ENCODE measurements at places on chromosomes 2 and 18. TPM values are rescaled to one million over a fixed set of nuclear protein-coding genes. Genes with fewer than 3 reads are reported as not detected.

IL36B gene
- total RNA-seq = not detected

KCNG2 gene
- total RNA-seq = 0.44 TPM

CRYGC gene
- not detected for total RNA-seq

SLC66A2 gene
- total RNA-seq = 310 TPM

HS1BP3 gene
- 34.6 TPM for total RNA-seq

RAB6D gene
- not detected for total RNA-seq

ERCC3 gene
- total RNA-seq = 34.6 TPM

FRZB gene
- total RNA-seq = 2.6 TPM

TFPI gene
- total RNA-seq = 94.1 TPM

B3GNT7 gene
- 3.4 TPM for total RNA-seq

DSG1 gene
- total RNA-seq = not detected

MALL gene
- 7.2 TPM for total RNA-seq

TANC1 gene
- total RNA-seq = 20.6 TPM

FAM237A gene
- total RNA-seq = not detected

NETO1 gene
- 2.4 TPM for total RNA-seq

KLHL30 gene
- 0.68 TPM for total RNA-seq

CD8B2 gene
- not detected for total RNA-seq

MEP1B gene
- not detected for total RNA-seq

HAT1 gene
- 21.6 TPM for total RNA-seq

ANKRD30BL gene
- not detected for total RNA-seq

CAVIN2 gene
- 41.0 TPM for total RNA-seq

MOB4 gene
- 17.0 TPM for total RNA-seq

CRYBA2 gene
- total RNA-seq = not detected

CCDC68 gene
- total RNA-seq = 15.2 TPM

GKN2 gene
- not detected for total RNA-seq

FAHD2A gene
- total RNA-seq = 26.0 TPM

FBXO48 gene
- total RNA-seq = 1.9 TPM

OTOF gene
- total RNA-seq = 0.17 TPM

KCNIP3 gene
- total RNA-seq = 20.0 TPM

Measured in subcutaneous adipose tissue (tissue), 4 donors.